ENCODE measurements at places on chromosomes 3 and 15.
A peak's percentile ranks its signal among the peaks of the same experiment; 100 is the strongest.

- DNase-seq: peak; percentile 99
Measured at GRCh38 chr3:197736491-197737318, at the start of gene RUBCN. Gene RUBCN, minus strand, starts transcription at chr3:197736904. Its CDS starts 185 bp downstream, at chr3:197736719.

DNA sequence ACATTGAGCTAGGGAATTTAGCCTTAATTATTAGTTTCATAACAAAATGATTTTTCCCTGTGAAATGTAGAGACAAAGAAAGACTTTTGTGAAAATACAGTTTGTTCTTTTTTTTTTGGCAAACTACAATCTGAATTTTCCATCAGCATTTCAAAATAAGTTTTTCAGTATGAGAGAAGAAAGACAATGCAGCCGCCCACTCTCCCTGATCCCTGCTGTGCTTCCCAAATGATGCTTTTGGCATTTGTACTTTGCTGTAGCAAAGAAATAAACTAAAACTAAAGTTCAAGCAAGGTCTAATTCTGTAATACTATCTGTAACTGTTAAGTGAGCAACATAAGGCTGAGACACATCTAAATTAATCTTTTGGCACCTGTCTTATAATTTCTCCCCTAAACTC, 782.2 kb downstream of the VGLL3 start:
- no peak for DNase-seq

DNA sequence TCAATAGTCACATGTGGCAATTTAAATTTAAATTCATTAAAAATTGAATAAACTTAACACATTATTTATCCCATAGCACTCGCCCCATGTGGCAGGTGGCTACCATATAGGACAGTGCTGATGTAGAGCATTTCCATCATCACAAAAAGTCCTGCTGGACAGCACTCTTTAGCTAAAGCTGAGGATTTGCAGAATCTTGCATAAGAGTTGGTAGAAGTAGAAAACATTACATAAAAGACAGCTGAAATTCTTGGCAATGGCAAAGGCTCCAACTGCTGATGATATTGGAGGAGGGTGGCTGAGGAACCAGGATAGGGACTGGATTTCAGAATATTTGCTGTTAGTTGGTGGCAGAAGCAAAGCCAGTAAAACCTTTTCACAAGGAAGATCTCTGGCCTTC, 230.7 kb upstream of the SATB1 start:
- DNase-seq: no peak

DNA sequence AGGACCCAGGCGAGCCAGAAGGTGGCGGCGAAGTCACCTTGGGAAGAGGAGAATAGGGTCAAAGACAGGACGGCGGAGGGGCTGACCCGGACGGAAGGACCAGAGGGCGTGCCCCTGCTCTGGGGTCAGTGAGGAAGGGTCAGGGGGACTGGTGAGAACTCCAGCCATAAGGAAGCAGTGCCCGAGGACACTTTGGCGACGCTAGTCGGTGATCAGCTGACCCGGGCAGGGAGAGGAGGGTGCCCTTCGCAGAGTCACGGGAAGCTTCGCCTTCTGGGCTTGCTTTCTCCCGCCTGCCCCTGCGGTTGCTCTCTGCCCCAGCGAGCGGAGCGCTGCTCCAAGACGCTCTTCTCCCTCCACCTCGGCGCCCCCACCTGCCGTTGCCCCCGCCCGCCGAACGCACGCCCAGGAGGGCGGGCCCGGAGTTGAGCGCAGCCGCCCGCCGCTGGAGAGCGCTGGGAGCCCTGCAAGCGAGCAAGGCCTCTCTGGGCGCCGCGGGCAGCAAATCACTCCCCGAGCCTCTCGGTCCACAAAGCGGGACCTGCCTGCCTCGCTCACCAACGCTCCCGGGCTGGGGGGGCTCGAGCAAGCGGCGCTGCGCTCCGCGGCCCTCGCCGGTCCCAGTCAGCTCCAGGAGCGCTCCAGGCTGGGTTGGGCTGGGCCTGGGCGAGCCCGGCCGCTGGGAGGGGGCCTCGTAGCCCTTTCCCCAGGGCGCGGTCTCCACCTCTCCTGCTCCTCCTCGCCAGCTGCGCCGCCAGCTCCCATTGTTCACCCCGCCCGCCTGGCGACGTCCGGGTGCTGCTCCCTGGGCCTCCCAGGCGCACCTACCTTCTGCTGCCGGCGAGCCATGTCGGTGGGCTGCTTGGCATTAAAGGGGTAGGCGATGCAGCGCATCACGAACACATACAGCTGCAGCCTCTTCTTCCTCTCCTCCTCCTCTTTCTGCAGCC, 1.2 kb downstream of the CADPS start:
- no peak for DNase-seq

- no peak for DNase-seq
Measured at GRCh38 chr15:86568378-86568777, 488.7 kb downstream of the AGBL1 start.

GRCh38 chr3:43870844-43871626, 180.3 kb downstream of the ABHD5 start:
- no peak for DNase-seq

- DNase-seq: no peak
Measured at GRCh38 chr3:87248831-87249230, 21.7 kb downstream of the CHMP2B start.

- DNase-seq: peak; percentile 37
Measured at GRCh38 chr3:112128843-112129727, 4.0 kb downstream of the GCSAM start.

DNA sequence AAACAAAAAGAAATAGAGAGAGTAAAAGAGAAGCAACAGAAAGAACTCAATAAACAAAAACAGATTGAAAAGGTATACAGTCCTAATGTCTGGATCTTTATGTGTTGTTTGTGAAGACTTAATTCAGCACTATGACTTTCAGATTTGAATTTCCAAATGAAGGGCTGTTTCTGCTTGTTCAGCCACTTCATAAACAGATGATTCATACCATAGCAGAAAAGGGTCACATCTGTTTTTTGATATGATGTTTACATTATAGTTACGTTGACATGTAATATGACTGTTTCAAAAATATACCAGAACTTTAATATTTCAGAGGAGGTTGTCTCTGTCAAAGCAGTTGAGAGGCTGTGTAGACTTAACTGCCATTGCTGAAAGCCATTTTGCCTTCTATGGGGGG, 24.1 kb downstream of the ASB14 start:
- no peak for DNase-seq

DNA sequence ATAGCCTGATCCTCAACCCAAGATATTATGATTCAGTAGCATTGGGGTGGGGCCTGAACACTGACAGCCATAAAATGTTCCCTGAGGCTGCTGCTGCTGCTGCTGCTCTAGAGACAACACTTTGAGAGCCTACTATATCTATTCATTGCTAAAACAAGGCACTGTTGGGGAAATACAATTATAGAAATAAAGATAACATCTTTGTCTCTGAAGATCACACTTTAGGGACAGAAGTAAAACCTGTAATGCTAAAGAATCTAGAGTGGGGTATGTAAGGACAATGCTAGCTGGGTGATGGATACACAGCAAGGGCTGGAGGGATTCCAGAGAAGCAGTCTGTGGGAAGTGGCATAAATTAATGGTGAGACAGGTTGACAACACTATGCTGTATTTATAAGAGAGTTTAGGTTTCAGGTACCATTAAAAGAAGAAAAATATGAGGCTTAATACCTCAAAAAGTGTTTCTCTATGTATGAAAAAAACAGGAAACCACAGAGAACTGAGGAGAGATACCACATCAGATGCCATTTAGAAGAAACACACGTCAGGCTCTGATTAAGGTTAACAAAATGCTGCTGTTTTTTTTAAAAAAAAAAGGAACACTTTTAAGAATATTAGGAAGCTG, 115.9 kb downstream of the CBLB start:
- DNase-seq: no peak

DNA sequence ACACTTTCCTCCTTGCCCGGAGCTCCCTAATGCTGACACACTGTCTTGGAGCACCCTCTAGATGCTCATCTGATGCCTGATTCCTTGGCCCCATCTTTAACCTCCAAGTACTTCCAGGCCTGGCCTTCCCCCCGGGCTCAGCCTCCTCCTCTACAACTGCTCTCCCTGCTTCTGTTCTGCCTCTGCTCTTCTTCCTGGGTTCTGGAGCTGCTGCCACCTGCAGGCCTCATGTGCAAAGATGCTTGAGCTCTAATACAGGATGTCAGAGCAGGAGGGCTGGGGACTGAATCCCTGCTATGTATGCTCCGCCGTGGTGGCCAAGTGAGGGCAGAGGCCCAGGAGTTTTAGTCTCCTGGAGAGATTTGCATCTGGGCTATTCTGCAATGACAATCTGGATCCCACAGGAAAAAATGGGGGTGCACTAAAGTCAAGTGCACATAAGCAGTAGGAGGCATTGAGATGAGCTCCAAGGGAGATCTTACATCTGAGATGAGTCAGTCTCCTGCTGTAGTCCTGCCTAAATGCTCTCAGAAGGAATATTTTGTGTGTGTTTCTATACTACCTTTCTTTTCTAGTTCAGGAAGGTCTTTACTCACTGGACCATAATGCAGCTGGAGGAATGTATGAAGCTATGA, 296.3 kb downstream of the UACA start:
- peak; percentile 16 for DNase-seq

DNA sequence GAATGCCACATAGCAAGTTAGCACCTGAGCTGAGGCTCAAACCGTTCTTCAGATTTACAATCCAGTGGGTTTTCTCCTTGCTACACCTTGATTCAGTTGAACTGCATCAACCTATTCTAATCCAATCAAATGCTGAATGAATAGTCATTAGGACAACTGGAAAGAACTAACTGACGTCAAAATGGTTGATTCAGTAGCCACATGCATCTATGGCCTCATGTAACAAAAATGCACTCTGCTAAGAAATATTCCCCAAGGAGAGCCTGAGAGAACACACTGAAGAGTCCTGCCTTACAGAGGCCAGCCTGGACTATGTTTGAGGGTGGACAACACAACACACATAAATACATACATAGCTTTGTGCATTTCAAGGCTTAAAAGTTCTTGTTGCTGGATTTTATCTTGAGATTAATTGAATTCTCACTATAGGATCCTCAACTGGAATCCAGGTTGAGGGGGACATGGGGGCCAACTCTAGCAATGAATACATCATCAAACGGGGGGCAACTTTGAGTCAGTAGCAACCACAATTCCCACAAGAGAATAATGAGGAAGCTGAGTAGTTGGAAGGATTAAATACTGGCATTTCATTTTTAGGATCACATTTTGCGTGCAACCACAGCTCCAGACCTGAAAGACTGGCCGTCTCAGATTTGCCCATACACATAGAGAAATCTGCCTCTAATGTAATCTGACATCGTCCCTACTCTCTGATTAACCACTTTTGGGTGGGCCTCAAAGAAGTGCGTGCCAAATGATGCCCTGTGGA, 280.2 kb upstream of the ICE2 start:
- no peak for DNase-seq

DNA sequence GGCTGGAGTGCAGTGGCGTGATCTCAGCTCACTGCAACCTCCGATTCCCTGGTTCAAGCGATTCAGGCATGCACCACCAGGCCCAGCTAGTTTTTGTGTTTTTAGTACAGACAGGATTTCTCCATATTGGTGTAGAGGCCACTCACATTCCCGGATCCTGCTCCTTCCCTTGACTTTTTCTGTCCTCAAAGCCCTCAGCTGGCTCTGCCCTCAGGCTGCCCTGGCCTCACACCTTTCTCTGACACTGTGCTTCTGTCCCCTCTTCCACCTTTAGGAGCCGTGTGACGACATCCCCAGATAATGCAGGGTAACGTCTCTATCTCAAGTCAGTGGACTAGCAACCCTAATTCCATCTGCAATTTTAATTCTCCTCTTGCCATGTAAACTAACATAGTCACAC, 8.6 kb upstream of the CYFIP1 start:
- DNase-seq: no peak

DNA sequence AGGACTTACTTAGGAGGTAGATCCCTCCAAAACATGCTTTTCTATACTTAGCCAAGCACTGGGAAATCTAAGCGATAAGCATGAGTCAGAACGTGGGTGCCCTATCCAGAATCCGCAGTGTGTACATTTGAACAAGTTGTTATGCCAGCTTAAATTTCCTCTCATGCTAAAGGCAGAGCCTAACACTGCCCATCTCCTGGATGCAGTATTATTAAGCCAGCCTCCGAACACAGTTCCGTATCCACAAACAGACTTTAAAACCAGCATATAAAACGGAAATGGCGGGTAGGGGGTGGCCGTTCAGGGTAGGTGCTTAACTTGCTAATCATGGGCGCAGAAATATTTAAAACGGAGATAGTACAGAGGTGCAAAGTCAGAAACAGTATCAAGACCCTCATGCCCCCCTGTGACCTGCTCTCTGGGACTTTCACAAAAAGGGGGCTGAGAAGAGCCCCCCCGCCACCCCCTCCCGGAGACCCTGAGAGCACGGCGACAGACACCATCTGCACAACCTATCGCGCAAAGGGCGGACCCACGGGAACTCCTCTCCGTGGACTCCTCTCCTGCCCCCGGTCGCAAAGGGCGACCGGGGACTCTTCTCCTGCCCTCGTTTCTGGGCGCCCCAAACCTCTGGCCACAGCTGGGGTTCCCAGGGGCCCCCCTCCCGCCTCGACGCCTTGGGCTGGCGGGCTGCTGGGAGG, 889 bp upstream of the LRRIQ4 start:
- no peak for DNase-seq

- DNase-seq: no peak
Measured at GRCh38 chr15:59933607-59934006, 70.5 kb upstream of the FOXB1 start.

GRCh38 chr3:9036404-9037131, 73.3 kb upstream of the RAD18 start:
- DNase-seq: no peak

DNA sequence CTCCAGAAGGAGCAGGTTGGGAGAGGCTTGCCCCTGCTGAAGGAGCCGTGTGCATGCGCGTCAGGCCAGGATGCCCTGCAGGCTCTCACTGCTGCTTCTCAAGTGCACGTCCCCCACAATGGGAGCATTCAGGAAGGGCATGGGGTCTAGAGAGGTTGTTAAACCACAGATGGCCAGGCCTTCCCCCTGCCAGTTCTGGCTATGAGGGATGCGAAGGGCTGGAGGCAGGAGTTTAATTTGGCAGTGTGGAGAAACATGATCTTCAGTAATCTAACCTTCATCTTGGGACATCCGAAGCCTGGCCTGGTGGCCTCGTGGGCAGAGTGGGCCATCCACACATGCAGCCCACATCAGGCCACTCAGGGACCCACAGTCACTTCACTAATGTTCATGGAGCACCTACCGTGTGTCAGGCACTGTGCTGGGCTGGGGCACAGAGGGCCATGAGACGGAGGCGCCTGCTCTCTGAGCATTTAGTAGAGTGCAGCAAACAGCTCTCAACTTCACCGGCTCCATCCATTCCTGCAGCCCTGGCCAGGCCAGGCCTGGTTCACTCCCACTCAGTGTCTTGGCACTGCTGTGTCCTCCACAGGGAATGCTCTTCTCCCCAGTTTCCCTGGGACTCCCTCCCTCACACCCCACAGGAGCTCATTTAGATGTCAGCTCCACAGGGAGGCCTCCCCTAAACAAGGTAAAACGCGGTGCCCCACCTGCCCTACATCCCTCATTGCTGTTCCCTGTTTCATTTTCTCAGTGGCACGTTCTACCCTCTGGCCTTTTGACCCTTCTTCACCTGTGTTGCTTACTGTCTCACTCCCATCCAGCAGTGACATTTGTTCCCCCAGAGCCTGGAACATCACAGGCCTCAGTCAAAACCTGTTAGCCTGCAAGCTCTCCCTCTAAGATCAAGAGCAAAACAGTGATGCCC, 4.0 kb downstream of the CFAP100 start:
- no peak for DNase-seq

Measured in T-helper 2 cell (primary cell).